ENCODE measurements at places on chromosomes 7 and 10.
A peak's percentile ranks its signal among the peaks of the same experiment; 100 is the strongest.

DNA sequence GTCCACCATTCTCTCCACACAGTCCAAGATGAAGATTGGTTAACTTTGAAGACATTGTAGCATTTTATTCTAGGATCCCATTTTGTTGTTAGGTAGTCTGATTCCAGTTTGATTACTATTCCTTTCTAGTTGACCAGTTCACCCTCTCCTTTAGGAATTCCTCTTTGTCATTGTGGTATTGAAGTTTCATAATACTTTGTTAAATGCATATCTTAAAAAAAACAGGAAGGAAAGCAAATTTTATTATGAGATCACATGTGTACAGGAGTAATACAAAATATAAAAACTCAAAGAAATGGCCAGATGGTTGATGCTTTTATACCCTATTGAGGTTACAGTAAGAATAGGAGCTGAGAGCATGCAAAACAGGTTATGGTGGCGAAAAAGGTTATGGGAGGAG, 15.5 kb upstream of the SEMA3C start:
- DNase-seq = peak; percentile 17

GRCh38 chr10:124618470-124619073, 125.6 kb downstream of the FAM53B start:
- DNase-seq = no peak

DNA sequence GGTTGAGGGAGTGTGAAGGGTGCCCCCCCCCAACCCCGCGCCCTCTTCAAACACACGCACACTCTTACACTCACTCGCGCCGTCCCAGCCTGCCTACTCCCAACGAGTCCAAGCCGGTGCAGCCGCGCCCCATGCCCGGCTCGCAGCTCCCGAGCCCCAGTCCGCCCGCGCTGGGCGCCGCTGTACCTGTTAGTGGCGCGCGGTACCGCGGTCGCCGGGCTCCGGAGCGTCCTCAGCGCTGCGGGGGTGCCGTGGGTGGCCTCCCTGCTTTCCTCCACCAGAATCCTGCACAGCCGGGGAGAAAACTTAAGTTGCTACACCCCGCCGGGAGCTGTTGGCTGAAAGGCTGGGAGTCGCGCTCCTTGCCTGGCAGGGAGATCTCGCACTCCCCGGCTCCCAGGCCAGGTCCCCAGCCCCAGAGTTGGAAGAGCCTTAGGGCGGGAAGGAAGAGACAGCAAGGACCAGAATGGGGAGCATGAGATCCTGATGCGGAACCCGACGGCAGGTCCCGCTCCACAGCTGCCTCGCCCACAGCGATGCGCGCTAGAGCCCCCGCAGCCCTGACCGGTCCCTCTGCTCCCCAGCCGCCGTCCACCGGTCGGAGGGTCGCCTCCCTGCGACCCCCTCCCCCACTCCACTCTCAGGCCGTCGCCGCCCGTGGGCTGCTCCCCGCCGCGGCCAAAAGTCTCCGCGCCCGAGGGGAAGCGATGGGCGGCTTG, 863 bp downstream of the ST8SIA6 start:
- DNase-seq = no peak

DNA sequence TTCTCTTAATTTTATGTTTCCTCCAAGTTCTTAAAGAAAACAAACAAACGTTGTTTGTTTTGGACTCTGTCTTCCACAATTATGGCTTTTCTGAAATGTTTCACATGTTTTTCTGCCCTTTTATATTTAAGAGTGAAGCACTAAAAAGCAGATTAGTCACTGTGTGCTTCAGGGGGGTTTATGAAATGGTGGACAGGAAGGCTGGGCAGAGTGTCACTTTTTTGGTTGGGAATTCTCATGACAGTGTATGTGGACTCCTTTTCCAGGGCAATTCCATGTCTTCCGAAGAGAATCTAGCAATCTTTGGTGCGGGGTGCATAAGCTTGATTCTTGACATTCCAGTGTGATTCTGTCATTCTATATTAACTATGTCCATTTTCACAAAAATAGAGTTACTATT, 669.4 kb downstream of the PARD3 start:
- DNase-seq = no peak

DNA sequence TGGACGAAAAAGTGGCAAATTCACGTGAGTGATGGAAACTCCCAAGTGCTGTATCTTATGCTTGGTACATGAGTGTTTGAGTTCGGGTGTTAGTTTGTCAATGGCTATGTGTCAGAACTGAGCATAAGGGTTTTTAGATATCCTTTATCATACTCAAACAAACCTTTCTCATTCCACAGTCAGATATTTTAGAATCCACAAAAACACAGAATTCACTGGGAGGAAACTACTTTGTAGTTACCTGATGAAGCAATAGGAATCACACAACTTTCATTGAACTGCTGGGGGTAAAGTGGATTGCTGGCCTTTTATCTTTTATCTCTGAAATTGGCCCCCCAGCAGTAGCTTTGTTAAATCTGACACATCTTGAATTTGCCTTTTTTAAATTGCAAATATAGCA, 64.0 kb downstream of the DKK1 start:
- no peak for DNase-seq

GRCh38 chr10:49089152-49089551, 26.2 kb downstream of the VSTM4 start:
- DNase-seq = no peak

- no peak for DNase-seq
These were observed 348.0 kb downstream of the GPAM start for GRCh38 chr10:111835574-111835973.

- DNase-seq = no peak
These were observed 133.4 kb downstream of the FZD1 start for GRCh38 chr7:91397612-91398011.

GRCh38 chr10:98339799-98340198, 71.8 kb upstream of the LOXL4 start:
- DNase-seq = no peak

All from GF-D8 (cell line).